ENCODE measurements at places on chromosomes 2 and 18.

- no peak for DNase-seq
These were observed 162.3 kb downstream of the TCF4 start for GRCh38 chr18:55425698-55426097.

DNA sequence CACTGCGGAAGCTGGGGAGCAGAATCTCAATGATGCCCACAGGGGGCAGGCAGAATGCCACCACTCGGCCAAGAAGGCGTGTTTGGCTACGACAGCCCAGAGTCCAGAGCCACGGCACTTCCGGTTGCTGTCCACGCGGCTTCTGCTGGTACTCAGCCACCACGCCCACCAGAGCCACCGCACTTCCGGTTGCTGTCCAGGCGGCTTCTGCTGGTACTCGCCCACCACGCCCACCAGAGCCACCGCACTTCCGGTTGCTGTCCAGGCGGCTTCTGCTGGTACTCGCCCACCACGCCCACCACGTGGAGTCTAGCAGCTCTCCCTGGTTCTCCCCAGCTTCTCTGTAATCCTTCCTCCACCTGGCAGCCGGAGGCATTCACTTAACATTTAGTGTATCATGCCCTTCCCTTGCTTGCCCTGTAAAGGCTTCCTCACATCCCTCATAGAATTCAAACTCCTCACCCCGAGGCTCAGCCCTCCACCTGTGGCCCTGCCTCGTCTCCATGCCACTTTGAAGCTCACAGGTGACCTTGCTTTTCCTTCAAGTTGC, 40.1 kb upstream of the APCDD1 start:
- DNase-seq, result no peak

DNA sequence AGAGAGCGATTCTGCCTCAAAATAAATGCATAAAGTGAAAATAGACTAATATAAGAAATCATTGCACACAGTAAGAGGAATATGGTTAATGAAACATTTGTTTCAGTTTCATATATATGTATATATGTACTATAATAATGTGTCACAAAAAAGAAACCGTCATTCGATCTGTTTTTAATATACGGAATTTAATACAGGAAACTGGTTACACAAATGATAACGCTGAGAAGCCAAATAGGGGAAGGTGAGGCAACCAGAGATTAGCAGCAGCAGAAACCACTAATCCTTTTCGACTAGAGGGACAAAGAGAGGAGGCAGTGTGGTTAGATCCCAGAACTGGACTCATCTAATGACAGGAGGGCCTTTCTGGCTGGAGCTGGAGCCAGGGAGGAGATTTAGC, 64.2 kb upstream of the GREB1L start:
- peak; percentile 87 for DNase-seq

DNA sequence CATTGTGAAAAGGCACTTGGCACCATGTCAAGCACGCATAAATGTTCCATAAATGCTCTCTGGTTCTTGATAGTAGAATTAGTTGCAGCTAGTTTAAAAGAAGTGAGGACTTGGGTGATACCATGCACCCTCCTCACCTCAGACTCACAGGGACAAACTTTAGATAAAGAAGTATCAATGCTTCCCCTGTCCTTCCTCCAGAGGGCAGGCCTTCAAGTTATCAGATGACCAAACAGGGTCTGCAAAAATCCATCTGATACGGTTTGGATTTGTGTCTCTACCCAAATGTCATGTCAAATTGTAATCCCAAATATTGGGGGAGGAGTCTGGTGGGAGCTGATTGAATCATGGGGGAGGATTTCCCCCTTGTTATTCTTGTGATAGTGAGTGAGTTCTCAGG, 54.1 kb downstream of the C1QL2 start:
- no peak for DNase-seq

GRCh38 chr2:44952806-44953498, 11.4 kb downstream of the SIX3 start:
- no peak for DNase-seq

DNA sequence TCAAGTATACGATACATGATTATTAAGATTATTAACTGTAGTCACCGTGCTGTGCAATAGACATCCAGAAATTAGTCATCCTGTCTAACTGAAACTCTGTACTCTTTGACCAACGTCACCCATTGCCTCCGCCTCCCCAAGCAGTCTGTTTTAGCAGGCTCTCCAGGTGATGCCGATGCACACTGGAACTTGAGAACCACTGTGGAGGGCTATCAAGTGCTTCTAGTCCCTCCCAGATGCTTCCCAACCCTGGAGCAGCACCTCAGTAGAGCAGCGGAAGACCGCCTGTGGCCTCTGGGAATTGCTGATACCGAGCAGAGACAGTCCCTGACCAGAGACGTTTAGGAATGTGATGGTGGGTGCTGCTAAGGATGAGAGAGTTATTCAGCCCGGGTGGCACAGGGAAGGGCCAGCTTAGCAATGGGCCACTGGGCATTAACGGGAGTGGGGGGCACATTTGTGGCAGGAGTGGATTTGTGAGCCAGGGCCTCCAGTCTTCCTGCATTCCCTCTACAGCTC, 50.7 kb downstream of the LIPG start:
- DNase-seq, result no peak

GRCh38 chr2:128820452-128820851, 501.8 kb upstream of the HS6ST1 start:
- DNase-seq, result no peak

- DNase-seq, result no peak
These were observed 66.2 kb downstream of the MAIP1 start for GRCh38 chr2:200021449-200022114.

- DNase-seq, result peak; percentile 57
These were observed 89.2 kb upstream of the CXCR4 start for GRCh38 chr2:136207030-136207623.

DNA sequence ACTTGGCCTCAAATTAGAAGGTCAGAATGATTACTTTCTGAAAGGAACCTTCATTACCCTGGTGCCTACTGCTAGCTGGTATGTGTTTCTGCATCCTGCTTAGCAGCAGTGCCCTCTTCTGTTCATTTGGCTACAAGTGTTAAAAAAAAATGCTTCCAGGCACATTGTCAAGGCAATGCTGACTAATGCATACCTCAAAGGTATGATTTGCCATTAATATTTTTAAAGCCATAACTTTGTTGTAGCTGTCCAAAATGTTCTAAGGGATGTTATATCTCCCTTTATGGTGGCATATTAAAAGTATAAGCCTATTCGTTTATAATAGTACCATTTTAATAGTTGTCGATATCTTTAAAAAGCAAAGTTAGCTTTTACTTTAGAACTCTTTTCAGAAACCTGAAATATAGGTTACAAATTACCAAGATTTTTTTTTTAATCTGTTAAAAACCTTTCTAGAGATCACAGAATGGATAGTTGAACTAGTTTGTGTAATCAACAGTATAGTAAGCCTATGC, 52.0 kb upstream of the FAM171B start:
- peak; percentile 22 for DNase-seq

- no peak for DNase-seq
These were observed 56.5 kb downstream of the TPGS2 start for GRCh38 chr18:36772241-36772723.

DNA sequence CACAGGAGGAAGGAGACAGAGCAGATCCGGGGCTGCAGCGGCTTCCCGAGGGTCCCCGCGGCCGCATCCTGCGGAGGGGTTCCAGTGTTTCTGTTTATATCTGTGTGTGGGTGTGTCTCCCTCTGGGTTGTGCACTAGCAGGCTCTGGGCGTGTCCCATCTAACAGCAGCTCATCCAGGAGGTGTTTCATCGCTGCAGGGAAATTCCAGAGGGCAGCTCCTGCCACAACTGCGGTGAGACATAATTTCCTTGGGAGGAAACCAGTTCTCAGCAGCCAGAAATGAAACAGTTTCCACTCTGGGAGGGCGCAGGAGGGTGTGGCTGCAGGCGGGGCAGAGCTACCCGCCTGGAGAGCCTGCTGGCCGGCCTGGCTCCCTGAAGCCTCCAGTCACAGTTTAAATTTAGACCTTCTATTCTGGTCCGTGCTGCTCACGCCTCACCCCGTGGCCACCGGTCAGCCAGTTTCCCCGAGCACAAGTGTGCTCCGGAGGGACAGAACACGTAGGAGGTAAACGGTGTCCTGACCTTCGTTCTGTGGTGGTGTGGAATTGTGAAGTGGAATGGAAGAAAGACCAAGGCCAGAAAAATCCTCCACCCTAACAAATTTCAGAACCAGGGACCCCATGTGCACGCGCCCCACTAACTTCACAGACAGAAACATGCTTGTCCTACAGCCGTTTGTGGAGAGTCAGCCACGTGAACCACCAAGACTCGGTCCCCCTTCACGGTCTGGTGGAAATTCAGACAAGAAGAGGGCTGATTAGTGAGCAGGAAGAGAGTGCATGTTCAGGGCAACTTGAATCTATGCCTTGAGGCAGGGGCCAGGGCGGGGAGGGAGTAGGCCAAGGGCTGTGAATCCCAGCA, 50.2 kb downstream of the TEX44 start:
- peak; percentile 79 for DNase-seq

DNA sequence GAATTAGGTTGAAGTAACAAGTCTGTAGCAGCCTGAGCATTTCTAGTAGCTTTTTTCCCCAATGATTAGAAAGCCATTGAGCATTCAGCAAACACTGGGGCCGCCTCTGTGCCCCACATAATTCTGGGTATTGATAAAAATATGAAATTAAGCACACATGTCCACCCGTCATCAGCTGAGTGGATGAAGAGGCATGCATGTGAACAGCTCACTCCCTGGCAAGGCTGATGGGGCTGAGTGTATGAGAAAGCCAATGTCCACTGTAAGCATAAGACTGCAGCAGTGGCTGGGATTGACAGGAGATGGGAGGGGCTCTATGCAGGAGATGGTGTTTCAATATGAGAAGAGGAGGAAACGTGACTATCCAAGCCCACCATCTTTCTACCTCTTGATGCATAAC, 124.4 kb upstream of the KLHL29 start:
- no peak for DNase-seq

DNA sequence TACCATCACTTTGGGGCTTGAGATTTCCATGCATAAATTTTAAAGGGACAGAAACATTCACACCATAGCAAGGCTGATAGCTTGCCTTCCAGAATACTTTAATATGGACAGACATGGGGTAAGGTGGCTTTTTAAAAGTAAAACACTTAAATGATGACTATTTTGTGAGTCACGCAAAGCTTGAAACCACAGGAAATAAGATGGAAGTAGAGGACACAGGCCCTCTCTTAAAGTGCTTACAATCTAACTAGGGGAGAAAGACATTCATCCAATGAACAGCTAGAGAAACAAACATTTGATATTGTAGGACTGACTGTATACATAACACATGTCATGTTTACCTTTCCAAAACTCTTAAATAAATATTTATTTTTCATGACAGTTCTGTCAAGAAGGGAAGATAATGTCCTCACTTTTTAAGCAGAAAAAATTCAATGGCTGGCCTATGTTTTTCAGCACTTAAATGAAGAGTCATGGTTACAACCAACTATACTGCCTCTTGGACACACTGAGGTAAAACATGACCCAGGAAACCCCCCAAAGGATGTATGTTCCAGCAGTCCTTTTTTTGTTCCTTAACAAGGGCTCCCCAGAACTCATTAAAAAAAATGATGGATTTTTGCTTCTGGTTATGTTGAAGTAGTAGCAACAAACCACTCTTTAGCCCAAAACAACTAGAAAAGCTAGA, 120.0 kb upstream of the RBMS1 start:
- no peak for DNase-seq

DNA sequence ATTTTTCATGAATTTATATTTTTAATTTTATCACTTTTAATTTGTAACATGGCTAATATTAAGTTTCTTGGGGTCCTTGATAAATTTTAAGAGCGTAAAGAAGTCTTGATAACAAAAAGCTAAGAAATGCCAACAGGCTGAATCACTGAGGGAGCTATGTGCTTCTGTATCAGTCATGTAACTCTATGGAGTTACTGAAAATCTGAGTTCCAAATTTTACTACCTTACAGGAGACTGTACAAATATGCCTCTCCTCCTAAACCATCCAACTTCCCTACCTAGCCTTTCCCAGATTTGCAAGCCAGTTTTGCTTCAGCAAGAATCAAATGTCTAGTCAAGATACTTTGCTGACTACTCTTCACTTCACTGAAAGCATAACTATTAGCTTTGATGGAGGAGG, 35.7 kb downstream of the FEZ2 start:
- DNase-seq, result no peak

- no peak for DNase-seq
These were observed 328.5 kb upstream of the ZEB2 start for GRCh38 chr2:144848423-144848822.

- DNase-seq, result no peak
These were observed 184.8 kb downstream of the PRKCE start for GRCh38 chr2:45836316-45836715.

DNA sequence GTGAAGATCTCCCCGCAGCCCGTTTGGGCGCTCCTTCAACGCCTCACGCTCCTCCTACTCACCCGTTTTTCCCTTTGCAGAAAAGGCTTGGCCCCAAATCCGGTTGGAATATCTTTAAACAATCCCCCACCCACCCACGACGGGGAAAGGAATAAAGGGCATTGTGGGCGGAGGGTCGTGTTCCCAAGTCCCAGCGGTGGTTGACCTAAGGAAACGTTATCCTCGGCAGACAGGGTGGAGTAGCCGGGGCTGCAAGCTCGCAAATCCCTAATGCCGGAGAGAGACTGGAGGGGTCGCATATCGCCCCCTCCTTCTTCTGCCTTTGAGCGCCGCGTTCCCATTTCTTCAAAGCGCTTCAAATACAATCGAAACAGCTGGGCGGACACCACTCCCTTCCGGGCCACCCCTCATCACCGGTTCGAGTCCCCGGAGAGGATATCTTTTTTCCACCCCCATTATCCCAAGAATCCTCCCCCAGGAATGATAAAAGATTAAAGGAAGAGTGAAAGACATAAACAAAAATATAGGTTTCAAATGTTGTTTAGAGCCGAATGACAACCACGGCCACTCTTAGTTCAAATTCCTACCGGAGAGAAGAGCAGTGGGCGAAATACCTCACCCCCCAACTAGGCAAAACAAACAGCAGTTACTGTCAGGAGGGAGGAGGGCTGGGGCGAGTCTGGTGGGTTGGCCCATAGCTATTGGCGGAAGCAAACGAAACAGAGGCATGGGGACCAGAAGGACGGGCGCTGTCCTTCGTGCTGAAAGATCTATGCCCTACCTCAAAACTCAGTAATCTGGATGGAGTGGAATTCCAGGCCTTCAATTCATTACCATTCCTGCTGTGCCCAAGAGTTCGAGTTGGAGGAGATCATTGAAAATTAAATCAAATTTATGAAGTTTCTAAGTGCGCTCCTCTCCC, 2.8 kb upstream of the GAD1 start:
- no peak for DNase-seq

DNA sequence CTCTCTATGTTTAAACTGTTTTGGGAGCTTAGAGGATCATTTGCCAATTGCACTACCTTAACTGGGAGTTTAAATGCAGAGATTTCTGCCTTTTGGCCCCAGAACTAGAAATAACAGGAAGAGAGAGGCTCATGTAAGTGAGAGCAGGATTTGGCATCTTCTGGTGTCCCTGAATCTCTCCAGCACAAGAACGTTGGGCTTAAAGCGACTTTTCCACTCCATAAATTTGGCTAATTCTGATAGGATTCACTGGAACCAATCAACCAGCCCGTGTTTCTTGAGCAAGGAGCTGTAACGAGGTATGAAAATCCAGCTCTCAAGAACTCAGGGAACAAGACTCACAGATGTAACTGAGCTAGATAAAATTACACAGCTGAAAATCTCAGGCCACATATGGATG, 181.0 kb downstream of the C1D start:
- no peak for DNase-seq

- DNase-seq, result no peak
These were observed 19.0 kb downstream of the CLUL1 start for GRCh38 chr18:615773-616172.

- no peak for DNase-seq
These were observed 197.3 kb downstream of the CELF4 start for GRCh38 chr18:37368110-37368954.
